Epithelial cell of proximal tubule (primary cell): ENCODE measurements at places on chromosomes 16 and 17. TPM values are rescaled to one million over a fixed set of nuclear protein-coding genes. Genes with fewer than 3 reads are reported as not detected.

GRCh38 chr17:69358688-69359596 is 32.0 kb upstream of the ABCA5 start:
- no peak for DNase-seq

DNA sequence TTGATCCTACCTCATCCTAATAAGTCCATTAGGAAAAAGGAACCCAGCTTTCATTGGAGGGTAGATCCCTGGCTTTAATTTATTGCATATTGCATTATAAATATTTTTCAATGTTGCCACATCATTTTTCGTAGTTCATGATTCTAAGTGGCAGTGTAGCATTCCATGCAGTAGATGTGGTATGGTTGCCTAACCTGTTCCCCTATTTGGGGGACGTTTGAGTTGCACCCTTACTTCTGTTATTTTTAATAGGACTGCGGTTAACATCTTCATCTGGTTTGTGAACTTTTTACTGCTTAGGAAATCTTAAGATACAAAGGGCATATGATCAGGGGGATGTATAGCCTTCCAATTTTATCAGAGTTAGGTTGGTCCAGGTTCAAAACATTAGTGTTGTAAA is 5.4 kb downstream of the SCPEP1 start:
- no peak for DNase-seq

DNA sequence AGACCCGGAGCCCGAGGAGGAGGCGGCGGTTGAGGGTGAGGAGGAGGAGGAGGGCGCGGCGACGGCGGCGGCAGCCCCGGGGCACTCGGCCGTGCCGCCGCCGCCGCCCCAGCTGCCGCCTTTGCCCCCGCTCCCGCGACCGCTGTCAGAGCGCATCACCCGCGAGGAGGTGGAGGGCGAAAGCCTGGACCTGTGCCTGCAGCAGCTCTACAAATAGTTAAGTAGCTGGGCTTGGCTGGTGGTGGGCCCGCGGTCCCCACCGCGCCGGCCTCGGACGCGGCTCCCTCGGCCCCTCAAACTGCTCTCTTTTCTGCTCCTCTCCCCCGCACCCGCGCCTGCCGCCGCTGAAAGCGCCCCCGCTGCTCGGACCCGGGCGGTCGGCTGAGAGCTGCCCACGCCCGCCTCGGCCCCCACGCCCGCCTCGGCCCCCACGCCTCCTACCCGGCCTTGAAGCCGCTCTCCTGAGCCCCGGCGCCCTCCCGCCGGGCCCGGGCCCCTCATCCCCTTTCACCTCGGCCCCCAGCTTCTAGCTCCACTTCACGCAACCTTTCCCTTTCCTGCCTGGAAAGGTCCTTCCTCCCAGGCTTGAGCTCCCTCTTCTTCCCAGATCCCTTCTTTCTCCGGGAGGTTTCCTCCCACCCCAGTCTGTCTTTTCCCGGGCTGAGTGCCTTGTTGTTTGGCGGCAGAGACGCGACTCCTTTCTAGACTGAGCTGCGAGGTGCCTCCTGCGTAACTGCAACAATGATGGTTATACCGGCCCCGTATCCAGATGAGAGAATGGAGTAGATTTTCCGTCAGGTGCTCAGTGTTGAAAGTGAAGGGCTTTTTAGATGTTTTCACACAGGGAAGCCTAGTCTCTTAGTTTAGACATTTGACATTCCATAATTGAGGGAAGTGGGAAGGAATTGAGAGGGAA is 850 bp downstream of the PPM1E start:
- no peak for DNase-seq

- DNase-seq, result no peak
These were observed 44.9 kb upstream of the KDM6B start for GRCh38 chr17:7789131-7789530.

DNA sequence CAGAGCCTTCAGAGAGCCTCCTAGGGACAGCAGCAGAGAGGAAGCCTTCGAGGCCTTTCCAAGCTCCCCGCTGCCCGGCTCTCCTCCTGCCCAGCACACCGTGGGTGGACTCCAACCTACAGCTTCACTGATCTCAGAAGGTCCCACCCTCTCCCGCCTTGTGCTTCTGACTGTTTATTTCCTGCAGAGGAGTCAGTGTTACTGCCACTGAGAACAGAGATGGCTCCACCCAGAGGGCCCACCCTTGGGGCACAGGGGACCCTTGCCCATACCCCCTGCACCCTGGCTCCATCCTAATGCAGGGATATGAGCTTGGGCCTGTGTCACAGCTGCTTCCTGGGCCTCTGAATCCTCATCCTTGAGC is 52.8 kb upstream of the TOB1 start:
- DNase-seq, result no peak

The CDR2L gene
- total RNA-seq, result 38.9 and 64.4 TPM in 2 replicates

DNA sequence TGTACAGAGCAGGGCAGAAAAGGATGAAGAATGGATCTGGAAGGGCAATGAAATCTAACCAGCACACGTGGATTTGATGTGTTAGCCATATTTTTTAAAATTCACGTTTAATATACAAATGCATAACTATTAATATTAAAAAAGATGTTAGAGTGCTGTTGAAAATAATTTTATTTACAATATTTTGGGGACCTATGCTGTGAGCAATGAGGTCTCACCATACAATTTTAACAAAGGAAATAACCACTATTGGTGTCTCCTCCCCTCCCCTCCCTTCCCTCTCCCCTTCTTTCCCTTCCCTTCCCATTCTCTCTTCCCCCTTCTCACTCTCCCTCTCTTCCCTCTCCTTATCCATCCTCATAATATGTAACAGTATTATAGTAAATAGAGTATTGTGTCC is 64.2 kb upstream of the GPR139 start:
- DNase-seq, result no peak

The ACSM2A gene
- 0.12 TPM in 1 of 2 replicates, not detected in the other for total RNA-seq

- DNase-seq, result peak; percentile 35
These were observed 24.3 kb upstream of the CRISPLD2 start for GRCh38 chr16:84795329-84796053.
